ENCODE measurements at places on chromosomes 4 and X.

GRCh38 chrX:13507893-13508292 is 61.5 kb upstream of the EGFL6 start:
- DNase-seq: no peak

DNA sequence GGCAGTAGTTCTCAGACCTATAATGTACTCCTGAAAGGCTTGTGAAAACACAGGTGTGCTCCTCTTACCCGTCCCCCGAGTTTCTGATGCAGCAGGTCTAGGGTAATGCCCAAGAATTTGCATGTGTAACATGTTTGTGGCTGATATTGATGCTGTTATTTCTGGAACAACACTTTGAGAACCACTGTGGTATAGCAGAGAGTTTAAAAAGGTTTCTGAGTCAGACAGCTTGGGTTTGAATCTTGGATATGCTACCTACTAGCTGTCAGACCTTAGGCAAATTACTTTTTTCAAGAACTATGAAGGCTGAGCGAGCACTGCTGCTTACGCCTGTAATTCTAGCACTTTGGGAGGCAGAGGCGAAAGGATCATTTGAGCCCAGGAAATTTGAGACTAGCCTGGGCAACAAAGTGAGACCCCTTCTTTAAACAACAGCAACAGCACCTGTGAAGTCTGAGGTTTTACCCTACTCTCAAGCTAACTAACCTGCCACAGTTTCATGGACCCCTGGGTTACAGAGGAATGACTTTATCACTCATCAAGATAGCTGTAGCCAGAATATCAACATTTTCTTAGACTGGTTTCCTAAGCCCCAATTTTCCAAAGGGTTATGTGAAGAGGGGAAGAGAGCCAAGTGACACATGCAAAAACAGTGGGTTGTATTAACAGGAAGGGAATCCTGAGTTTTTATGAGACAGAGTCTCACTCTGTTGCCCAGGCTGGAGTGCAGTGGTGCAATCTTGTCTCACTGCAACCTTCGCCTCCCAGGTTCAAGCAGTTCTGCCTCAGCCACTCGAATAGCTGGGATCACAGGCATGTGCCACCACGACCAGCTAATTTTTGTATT is 5.1 kb downstream of the AFF1 start:
- DNase-seq: peak; percentile 8

- no peak for DNase-seq
Measured at GRCh38 chr4:44996276-44996845, 270.0 kb upstream of the GNPDA2 start.

GRCh38 chr4:112288455-112288854 is 2.8 kb upstream of the TIFA start:
- peak; percentile 64 for DNase-seq

- DNase-seq: peak; percentile 12
Measured at GRCh38 chr4:74189331-74190043, 31.6 kb downstream of the MTHFD2L start.

DNA sequence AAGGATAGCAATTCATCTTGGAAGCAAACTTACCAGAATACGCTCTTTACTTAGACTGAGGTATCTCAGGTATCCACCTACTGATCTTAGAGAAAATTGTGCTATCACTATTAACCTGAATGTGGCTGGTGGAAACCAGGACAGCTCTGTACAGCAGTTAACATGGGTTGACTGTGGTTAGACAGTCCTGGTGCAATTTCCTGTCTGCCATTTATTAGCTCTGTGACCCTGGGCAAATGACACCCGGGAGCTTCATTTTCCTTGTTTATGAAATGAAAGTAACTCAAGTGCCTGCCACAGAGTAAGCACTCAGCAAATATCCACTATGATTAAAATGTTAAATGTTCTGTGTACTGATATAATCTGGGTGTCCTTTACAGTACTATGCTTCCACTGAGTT is 60.0 kb downstream of the SMC1A start:
- DNase-seq: no peak

- DNase-seq: no peak
Measured at GRCh38 chr4:157423526-157424020, 203.0 kb downstream of the GRIA2 start.

All from central memory CD4-positive, alpha-beta T cell (primary cell).